ENCODE measurements at places on chromosomes 16 and 17.

DNA sequence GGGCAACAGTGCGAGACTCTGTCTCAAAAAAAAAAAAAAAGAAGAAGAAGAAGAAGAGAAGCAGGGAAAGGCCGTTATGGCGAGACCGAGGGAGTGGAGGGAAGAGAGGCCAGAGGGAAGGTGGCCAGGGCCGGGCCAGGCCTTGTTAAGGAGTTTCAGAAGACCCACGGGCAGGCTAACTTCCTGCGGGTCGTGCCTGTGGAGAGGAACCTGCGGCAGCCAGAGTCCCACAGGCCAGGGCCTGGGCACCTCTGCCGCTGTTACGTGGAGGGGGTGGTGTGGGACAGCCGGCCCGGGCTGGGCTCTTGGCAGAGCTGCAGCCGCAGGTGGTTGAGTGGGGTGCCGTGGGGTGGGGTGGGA, 5.4 kb downstream of the WDR81 start:
- DNase-seq: no peak

- DNase-seq: no peak
These were observed 206.1 kb downstream of the ABCC12 start for GRCh38 chr16:47949714-47950113.

DNA sequence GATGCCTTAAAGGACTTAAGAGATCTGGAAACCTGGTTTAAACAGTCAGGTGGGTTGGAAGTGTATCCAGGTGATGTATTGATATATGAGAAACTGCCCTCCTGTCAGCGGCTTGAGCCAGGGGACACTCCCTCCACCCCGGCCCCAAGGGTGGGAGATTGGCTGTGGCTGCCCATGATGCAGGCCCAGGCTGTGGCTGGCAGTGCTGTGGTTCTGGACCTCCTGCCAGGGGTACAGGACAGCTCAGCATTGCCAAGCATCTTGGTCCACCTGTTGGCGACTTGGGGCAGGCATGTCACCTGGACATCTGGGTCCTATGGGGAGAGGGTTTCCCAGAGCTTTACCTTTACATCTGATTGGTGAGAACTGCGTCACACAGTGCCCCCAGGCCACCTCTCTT, 201.0 kb downstream of the SPECC1 start:
- DNase-seq: no peak

DNA sequence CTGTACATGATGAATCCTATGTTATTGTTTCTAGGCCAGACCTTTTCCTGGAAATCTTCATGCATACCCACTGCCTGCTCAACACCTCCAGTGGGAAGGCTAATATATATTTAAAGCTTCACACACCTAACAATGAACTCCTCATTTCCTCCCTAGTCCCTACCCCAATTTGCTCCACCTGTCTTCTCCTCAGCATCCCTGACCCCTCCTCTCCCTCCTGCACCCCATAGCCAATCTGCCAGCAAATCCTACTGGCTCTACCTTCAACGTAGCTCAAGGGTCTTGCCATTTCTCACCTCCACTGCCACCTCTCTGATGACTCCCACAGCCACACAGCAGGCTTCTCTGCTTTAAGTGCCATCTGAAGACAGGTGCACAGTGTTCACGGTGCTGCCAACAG, 215.6 kb upstream of the WSB1 start:
- no peak for DNase-seq

GRCh38 chr16:27468941-27469531, 67.1 kb downstream of the IL21R start:
- no peak for DNase-seq

GRCh38 chr17:78449983-78450595, 71.6 kb downstream of the PGS1 start:
- DNase-seq: no peak

- DNase-seq: no peak
These were observed 808.9 kb downstream of the CDH11 start for GRCh38 chr16:64312980-64313379.

GRCh38 chr17:14779241-14779640, 478.4 kb downstream of the HS3ST3B1 start:
- no peak for DNase-seq

GRCh38 chr17:50094243-50094752, 853 bp upstream of the PDK2 start:
- DNase-seq: peak; percentile 97

DNA sequence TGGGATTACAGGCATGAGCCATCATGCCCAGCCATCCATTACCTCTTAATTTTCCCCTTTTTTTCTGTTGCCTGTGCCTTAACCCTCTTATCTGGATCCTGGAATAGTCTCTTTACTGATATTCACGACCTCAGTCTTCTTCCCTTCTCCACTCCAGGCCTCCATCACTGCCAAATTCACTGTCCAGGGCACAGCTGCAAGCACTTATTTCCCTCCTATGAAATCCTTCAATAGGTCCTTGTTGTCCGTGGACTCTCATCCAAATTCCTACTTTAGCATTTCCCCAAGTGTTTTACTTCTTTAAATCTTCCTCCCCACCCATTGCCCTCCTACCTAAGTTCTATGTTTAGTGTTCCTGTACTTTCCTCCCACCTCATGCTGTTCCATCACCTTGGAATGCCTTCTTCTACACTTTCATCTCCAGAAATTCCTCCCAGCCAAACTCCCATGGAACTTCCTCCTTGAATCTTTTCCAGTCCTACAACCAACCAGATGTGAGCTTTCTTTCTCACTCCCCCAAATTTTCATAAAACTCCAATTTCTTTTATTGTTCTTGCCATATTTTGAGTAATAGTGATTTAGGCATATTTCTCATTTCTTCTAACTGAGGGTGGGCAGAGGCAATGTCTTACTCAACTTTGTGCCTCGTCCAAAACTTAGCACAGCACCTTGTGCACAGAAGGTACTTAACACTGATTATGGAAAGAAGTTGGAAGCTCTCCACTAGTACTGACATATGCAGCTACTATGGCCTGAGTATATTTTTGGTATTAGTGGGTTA, 35.3 kb downstream of the FAM20A start:
- DNase-seq: no peak

- no peak for DNase-seq
These were observed 80.6 kb downstream of the MGAT5B start for GRCh38 chr17:76948726-76949342.

DNA sequence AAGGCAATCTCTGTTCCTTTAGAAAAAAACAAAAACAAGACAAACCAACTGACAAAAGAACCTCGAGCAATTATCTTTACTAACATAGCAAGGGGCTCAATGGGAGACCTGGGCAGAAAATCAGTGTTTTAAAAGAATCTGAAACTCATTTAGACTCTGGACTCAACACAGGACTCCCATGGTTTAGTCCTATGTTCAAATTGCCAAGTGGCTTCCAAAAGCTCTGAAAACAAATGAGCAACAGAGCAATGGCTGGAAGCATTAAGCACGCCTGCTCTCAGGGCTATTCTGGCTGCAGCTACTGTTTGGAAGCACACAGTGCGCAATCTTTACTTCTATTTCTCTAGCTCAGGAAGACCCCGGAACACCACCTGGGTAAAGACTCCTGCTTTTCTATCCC, 162.0 kb downstream of the AATF start:
- DNase-seq: no peak

DNA sequence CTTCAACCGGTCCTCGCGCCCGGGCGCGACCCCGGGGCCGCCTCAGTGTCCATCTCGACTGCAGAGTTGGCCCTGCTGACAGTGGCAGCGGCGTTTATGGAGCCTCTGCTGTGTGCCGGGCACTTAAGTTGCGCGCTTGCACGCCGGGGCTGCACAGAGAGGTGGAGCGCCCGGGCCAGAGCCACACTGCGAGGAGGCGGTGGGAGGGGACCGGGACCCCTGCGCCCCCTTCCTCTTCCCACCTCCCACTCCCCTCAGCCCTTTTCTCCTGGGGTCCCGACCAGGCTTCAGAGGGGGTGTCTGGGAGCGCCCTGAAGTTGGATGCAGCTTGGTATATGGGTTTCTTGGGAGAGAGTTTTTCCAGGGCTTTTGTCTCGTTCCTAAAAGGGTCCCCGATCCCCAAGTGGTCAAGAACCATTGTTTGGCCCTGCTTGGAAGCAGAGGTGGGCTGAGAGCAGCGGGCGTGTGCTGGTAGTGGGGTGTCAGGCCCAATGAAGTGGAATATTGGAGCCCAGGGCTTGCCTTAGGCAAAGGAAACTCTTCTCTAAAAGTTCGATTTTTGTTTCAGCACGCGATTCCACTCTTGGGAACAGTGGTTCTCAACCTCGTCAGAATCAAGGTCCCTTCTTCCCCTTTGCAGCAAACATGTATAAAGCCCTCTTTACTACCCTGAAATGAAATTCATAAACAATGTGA, 605 bp downstream of the MRTFB start:
- no peak for DNase-seq

GRCh38 chr16:59748531-59748930, 1014.4 kb upstream of the GOT2 start:
- no peak for DNase-seq

DNA sequence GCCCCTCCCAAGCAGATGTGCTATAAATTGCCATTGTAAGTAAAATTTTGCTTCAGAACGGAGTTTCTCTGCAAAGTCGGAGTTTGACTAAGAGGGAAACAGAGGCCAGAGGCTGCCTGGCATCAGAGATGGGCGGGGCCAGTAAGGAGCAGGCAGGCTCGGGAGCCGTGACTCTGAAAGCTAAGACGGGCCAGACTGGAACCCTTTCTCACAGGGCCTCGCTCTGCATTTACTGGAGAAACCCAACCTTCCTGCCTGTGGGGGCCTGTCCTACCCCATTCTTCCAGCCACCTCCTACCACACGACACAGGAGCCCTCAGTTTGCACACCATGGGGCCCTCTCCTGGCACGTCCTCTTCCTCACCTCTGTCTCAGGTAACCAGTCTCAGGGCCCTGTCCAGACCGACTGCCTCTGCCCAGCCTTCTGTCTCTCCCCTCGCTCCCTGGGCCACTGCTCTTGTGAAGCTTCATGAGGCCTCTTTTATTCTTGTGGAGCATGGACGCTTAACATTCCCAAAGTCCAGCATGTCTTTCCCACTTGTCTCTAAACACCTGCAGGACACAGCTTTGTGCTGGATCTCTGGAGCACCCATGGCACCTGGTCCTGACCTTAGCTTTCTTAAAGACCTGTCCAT, 48.4 kb upstream of the ACSF3 start:
- DNase-seq: no peak

GRCh38 chr17:70208825-70209555, 39.7 kb downstream of the KCNJ2 start:
- no peak for DNase-seq

GRCh38 chr17:13753771-13754170, 152.0 kb upstream of the HS3ST3A1 start:
- DNase-seq: no peak

DNA sequence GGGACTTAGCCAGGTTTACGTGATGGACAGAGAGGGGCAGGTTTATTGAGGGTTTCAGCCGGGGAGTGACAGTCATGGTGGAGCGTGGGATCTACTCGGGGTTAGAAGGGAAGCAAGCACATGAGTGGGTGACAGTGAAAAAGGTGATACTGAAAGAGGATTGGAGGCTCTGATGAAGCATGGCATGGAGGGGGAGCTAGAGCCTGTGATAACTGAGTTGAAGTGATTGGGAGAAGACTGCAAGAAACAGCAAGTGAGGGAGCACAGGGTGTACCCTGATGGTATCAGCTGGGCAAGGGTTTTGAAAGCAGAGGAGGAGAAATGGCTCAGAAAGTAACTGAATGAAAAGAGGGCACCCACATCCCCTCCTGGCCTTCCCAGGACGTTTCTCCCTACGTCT, 6.7 kb upstream of the KSR1 start:
- DNase-seq: no peak

DNA sequence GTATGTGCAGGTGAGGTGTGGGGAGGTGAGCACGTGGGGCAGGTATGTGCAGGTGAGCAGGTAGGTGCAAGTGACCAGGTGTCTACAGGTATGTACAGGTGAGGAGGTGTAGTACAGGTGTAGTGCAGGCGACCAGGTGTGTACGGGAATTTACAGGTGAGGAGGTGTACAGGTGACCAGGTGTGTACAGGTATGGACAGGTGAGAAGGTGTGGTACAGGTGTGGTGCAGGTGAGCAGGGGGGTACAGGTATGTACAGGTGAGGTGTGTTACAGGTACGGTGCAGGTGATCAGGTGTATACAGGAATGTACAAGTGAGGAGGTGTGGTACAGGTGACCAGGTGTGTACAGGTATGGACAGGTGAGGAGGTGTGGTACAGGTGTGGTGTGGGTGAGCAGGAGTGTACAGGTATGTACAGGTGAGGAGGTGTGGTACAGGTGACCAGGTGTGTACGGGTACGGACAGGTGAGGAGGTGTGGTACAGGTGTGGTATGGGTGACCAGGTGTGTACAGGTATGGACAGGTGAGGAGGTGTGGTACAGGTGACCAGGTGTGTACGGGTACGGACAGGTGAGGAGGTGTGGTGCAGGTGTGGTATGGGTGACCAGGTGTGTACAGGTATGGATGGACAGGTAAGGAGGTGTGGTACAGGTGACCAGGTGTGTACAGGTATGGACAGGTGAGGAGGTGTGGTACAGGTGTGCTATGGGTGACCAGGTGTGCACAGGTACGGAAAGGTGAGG, 12.8 kb upstream of the DBNDD1 start:
- DNase-seq: no peak

- no peak for DNase-seq
These were observed 49.4 kb upstream of the CDC42EP4 start for GRCh38 chr17:73360961-73361761.

- no peak for DNase-seq
These were observed 8.7 kb downstream of the FMNL1 start for GRCh38 chr17:45230410-45230786.

- no peak for DNase-seq
These were observed 49.3 kb upstream of the CDR2 start for GRCh38 chr16:22423716-22424115.

DNA sequence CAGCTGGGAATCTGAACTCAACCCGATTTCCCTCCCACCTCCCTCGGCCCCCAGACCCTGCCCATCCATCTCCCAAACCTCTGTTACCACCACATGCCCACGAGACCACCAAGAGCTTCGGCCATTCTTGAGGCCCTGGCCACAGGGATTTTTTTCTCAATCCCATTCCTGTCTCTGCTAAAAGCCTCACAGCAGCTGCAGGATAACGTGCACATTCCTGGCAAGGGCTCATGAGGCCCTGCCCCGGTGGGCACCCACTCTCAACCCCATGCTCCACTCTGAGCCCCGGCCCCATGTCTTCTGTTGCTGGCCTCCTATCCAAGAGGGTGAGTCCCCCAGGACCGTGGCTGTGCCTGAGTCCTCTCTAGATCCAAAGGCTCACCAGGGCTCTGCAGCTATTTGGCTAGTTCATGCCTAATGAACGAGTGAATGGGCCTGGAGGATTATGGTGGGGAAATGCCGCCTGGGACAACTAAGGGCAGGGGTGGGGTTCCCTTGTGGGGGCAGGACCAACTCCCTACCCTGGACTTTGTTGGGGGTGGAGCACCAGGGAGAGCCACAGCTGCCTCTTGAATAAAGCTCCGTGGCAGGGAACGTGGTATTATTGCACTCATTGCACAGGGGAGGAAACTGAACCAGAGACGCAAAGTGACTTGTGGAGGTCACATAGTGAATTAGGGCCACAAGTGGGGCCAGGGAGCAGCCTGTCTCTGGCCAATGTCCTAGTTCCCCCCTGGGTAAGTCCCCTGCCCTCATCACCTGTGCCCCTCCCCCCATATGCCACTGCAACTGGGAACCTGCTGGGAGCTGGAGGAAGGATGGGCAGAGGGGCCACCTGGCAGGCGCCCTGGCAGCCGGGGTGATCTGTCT, 113.8 kb upstream of the SMURF2 start:
- no peak for DNase-seq

Measured in activated CD4-positive, alpha-beta T cell treated with anti-CD3 and anti-CD28 coated beads, Interleukin-2, amount 50 U/mL, for 48 hours (primary cell).